ENCODE measurements at places on chromosomes 3 and 15.

DNA sequence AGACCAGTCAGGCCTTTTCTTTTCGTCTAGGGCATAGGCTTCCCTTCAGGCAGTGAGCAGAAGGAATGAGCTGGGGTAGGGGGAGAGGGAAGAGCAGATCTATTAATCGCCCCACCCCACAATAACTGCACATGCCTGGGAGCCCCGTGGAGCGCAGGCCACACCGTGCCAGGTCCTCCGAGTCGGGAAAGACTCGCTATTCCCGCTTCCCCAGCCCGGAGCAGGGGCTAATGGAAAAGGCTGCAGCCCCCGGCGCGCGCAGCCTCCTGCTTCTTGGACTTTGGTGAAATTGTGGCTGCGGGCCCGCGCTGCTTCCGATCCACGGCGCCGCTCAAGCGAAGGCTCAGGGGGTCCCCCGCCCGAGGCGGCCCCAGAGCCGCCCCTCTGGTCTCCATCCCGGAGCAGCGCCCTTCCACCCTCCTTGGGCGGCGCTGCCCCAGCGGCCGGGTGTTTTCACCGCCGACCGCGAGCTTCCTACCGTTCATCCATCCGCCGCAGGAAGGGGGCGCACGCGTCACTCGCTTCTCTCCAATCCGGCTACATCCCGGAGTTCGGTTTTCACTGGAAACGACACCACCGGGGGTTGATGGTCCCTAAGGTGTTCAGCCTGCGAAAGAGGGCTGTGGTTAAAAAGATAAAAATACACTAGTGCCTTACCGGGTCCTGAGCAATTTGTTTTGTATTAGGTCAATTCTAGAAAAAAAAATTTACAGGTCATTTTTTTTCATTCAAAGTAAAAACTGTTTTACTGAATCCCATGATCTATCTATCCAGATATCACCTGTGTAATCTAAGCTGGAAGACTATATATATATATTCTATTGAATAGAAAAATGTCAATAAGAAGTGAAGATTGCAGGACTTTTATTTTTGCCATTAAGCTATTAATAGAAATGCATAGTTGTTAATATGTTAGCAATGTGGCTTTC is 4.4 kb upstream of the SYNM start:
- DNase-seq, result no peak

DNA sequence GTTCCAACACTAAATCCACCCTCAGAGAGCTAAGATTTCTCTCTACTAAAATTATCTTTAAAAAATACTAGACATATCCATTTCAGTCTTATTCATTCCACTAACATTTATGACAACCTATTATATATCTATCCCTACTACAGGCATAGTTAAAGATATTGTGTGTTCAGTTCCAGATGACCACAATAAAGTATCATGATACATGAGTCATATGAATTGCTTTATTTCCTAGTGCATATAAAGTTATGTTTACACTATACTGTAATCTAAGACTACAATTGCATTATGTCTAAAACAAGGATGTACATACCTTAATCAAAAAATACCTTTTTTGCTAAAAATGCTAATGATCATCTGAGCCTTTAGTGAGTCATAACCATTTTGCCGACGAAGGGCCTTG is 19.4 kb downstream of the SHOX2 start:
- no peak for DNase-seq

DNA sequence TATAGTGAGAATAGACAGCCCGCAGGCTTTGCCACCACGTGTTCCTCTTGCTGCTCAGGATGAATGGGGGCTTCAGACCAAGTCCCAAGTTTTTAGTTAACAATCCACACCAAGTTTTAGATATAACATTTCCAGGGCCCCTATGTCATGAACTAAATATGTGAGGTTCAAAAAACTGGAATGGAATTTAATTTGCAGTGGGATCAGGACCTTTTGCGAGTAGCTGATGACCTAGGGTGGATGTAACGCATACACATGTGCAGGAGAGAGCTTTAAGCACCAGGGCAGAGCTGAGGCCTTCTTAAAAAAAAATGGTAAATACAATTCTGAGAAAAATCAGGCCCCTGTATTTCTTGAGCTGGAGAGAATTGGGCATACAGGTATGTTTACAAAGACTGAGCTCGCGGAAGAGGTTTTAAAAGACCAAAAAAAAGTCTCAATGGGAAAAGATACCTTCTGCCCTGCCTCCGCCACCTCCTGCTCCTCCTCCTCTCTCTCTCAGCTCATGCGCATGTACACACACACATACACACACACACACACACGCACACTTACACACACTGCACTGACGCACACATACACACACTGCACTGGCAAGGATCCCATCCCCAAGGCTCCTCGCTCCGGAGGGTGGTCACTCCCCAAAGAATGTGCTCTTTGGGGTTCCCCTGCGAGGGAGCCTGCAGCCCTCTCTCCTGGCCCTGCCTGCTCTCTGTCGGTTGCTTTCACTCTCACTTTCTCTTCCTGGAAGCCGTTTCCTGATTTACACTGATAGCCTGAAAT is 48.2 kb upstream of the IGF1R start:
- DNase-seq, result peak; percentile 10

DNA sequence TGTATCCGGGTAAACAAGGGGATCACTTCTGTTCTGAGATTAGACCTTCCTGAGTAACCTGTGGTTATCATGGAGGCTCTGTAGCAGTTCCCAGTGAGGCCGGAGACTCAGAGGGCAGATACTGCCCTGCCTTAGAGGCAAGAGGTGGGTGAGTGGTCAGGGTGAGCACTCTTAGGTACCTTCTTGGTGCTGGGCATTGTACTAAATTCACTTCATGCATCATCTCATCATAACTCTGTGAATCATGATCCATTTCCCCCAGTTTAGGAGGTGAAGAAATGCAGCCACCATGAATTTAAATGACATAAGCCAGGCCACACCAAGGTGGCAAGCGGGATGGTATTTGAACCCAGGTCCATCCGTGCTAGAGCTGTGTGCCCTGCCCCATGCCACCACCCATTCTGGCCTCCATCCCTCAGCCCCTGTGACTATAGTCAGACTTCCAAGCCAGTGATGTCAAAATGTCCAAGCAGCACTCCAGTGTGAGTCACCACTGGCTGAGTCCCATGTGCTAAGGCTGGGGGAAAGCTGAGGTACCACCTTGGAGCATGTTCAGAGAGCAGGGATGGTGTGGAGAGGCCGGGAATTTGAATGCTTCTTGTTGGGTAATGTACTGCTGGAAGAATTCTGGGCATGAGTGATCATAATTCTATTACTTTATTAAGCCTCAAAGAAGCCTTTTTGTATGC is 88.8 kb downstream of the EPHB1 start:
- DNase-seq, result no peak

All from stimulated activated CD4-positive, alpha-beta T cell treated with anti-CD3 and anti-CD28 coated beads, TNF-alpha, amount 100 ng/mL, for 24 hours (primary cell).